ENCODE measurements at places on chromosomes 5 and 9. TPM values are rescaled to one million over a fixed set of nuclear protein-coding genes. Genes with fewer than 3 reads are reported as not detected.
A peak's percentile ranks its signal among the peaks of the same experiment; 100 is the strongest.

GRCh38 chr9:132949709-132950108 lies 5.3 kb upstream of the TSC1 start:
- H3K27me3 ChIP-seq, result no peaks in the 10 kb centered on the region
- no peak overlapping the region for H3K4me3 ChIP-seq
- H3K4me1 ChIP-seq, result peaks cover 14% of the 10 kb centered on the region
- H3K27ac ChIP-seq, result no peak overlapping the region
- H3K36me3 ChIP-seq, result no peaks in the 10 kb centered on the region

DNA sequence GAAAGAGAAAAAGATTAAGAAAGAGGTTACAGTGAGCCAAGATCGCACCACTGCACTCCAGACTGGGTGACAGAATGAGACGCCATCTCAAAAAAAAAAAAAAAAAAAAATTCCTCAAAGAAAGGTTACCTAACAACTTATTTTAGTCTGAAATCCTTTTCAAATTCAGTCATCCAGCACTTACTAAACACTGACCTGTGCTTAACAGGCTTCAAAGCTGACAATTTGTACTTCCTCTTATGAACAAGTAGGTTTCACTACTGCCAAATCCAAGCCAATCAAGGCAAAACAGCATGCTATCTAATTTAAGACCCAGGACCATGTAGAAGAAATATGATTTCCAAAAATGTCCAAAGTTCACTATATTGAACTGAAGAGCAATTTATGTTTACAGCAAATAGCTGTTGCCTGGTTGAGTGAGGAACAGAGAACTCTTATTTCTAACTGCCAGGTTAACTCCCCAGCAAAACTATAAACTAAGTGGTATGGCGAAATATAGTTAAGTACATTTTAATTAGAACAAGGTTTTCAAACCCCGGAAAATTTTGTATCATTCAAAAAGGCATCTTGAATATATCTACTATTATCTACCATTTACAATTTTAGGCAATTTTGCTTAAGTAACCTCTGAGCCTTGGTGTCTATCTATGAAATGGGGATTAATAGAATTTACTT lies 13.4 kb downstream of the PWWP2A start:
- no peaks in the 10 kb centered on the region for H3K36me3 ChIP-seq
- no peak overlapping the region for H3K4me3 ChIP-seq
- H3K27ac ChIP-seq, result no peak overlapping the region
- DNase-seq, result no peak
- no peaks in the 10 kb centered on the region for H3K4me1 ChIP-seq

DNA sequence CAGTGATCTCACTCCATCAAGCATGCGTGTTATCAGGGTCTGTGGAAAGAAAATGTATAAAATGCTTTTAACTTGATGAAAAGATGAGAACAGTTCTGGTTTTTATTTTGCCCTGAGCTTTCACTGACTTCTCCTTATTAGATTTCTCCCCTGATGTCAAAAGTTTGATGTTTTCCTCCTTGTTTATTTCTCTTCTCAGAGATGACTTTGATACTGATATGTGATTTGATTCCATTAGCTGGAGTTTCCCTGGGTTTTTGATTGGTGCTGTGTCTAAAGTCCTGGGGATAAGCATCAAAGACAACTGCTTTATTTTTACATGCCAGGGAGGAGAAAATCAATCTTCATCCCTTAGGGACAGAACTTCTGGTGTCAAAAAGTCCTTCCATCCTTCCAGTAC lies 510.0 kb downstream of the KCTD16 start:
- H3K36me3 ChIP-seq, result no peaks in the 10 kb centered on the region
- H3K27ac ChIP-seq, result no peak overlapping the region
- no peak for DNase-seq
- H3K4me3 ChIP-seq, result no peak overlapping the region
- no peaks in the 10 kb centered on the region for H3K27me3 ChIP-seq

The LURAP1L gene
- total RNA-seq, result 4.1 TPM

The RABGAP1 gene
- total RNA-seq, result 95.8 TPM

- DNase-seq, result no peak
- 0 out of 2 replicates have a peak, but pooled peaks cover 6% of the 10 kb centered on the region for H3K36me3 ChIP-seq
- no peaks in the 10 kb centered on the region for H3K27me3 ChIP-seq
Measured at GRCh38 chr5:127960270-127960691, 123.3 kb upstream of the SLC12A2 start.

The ELL2 gene
- total RNA-seq, result 25.5 TPM

DNA sequence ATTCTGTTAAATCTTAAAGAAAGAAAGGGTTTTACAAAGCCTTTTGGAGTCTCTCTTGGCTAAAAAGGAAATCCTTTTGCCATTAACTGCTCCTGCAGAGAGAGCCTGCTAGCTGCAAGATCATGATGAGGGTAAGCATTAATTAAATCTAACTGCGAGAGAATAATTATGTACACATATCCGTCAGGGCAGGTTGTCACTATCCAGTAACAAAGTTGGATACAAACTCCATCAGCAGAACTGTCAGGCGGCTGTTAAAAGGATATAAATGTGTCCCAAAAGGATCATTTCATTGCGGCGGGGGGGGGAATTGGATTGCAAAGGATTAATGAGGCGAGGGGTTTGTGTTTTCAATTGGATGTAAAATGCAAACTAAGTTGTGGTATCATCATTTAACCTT lies 289.3 kb downstream of the ASTN2 start:
- H3K4me3 ChIP-seq, result no peak overlapping the region
- H3K27me3 ChIP-seq, result no peaks in the 10 kb centered on the region
- no peak overlapping the region for H3K27ac ChIP-seq
- no peak for DNase-seq
- no peaks in the 10 kb centered on the region for H3K4me1 ChIP-seq

DNA sequence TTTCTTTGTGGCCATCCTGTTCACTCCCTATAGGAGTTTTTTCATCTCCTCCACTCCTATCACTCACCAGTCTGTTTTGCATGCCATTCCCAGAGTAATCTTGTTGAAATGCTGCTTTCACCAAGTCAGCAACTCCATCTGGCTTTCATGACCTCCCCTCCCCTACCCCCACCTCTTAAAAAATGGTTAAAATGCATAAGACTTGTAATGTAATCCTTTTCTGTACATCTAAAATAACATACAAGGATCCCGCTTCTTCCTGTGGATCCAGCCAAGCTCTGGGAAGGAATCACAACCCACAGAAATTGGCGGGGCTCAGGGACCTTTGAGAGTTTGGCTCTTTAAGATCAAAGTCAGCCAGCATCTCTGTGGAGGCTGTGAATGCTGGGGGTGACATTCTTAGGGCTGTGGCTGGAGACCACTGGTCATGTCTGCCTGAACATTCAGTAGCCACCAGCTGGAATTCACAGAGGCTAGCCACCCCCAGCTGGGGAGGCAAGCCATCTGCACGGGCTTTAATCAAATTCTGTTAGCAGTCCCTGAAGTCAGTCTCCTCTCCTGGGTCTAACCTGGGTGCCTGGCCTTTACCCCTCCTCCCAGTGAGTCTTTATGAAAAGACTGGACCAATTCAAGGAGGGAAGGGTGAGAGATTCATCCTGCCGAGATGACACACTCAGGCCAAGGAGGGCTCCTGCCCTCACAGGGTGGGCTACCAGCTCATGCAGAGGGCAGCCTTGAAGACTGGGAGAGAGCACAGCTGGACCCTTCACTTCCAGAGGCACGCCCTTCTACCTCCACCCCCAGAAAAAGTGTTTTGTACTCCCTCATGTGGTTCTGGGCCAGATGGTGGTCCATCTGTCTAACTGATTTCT lies 132.9 kb downstream of the LIFR start:
- H3K36me3 ChIP-seq, result no peaks in the 10 kb centered on the region
- no peaks in the 10 kb centered on the region for H3K4me1 ChIP-seq
- no peak for DNase-seq
- no peak overlapping the region for H3K27ac ChIP-seq
- H3K4me3 ChIP-seq, result no peak overlapping the region

GRCh38 chr5:2326601-2327000 lies 424.9 kb downstream of the IRX2 start:
- H3K4me3 ChIP-seq, result no peak overlapping the region
- no peaks in the 10 kb centered on the region for H3K4me1 ChIP-seq
- no peak overlapping the region for H3K27ac ChIP-seq
- peaks cover 84% of the 10 kb centered on the region for H3K27me3 ChIP-seq

GRCh38 chr5:27571681-27572080 lies 533.3 kb upstream of the CDH9 start:
- H3K27ac ChIP-seq, result no peak overlapping the region
- H3K4me3 ChIP-seq, result no peak overlapping the region
- H3K4me1 ChIP-seq, result no peaks in the 10 kb centered on the region
- no peaks in the 10 kb centered on the region for H3K27me3 ChIP-seq

The CFAP90 gene
- not detected for total RNA-seq

- H3K27ac ChIP-seq, result no peak overlapping the region
- no peak for DNase-seq
- H3K27me3 ChIP-seq, result no peaks in the 10 kb centered on the region
- no peak overlapping the region for H3K4me3 ChIP-seq
- 0 out of 2 replicates have a peak, but pooled peaks cover 3% of the 10 kb centered on the region for H3K36me3 ChIP-seq
- H3K4me1 ChIP-seq, result peaks cover 6% of the 10 kb centered on the region
Measured at GRCh38 chr5:95925378-95925744, 36.3 kb downstream of the ELL2 start.

GRCh38 chr5:142322747-142323479 lies 1.9 kb downstream of the SPRY4 start:
- H3K4me1 ChIP-seq, result peaks cover 61% of the 10 kb centered on the region
- peak; percentile 41 for DNase-seq
- H3K27ac ChIP-seq, result peak overlapping the region; percentile 67
- peaks cover 20% of the 10 kb centered on the region for H3K36me3 ChIP-seq
- peak overlapping the region; percentile 82 for H3K4me3 ChIP-seq

The KIF4B gene
- 0.13 TPM for total RNA-seq

The MOB3B gene
- total RNA-seq, result 4.4 TPM

- no peaks in the 10 kb centered on the region for H3K36me3 ChIP-seq
- H3K4me3 ChIP-seq, result no peak overlapping the region
- H3K27me3 ChIP-seq, result no peaks in the 10 kb centered on the region
- no peak for DNase-seq
Measured at GRCh38 chr5:97118261-97119006, 24.0 kb downstream of the LIX1 start.

DNA sequence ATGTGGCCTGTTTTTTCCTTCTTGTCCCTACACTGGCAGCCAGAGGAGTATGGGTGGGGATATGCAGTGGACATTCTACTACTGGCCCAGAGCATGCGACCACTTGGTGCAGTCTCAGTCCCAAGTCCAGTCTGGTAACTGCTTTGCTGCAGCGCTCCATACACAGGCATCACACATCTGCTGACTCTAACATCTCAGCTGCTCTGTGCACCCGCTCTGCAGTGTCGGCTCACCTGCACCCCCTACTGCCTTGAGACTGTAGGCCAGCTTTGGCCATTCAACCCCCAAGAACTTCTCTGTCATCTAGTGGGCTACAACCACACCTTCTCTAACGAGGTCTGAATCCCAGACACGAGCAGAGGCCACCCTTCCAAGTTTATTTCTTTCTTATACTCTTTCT lies 46.4 kb upstream of the SLCO6A1 start:
- no peak overlapping the region for H3K4me3 ChIP-seq
- H3K27me3 ChIP-seq, result no peaks in the 10 kb centered on the region
- no peak overlapping the region for H3K27ac ChIP-seq
- no peaks in the 10 kb centered on the region for H3K36me3 ChIP-seq
- DNase-seq, result no peak

GRCh38 chr5:61298580-61298979 lies 33.5 kb upstream of the ZSWIM6 start:
- H3K36me3 ChIP-seq, result no peaks in the 10 kb centered on the region
- DNase-seq, result no peak
- H3K27me3 ChIP-seq, result no peaks in the 10 kb centered on the region
- peaks cover 54% of the 10 kb centered on the region for H3K4me1 ChIP-seq

The WNT8A gene
- not detected for total RNA-seq

GRCh38 chr9:106962615-106963363 lies 99.8 kb downstream of the ZNF462 start:
- H3K4me1 ChIP-seq, result peaks cover 11% of the 10 kb centered on the region
- no peaks in the 10 kb centered on the region for H3K36me3 ChIP-seq
- no peak overlapping the region for H3K27ac ChIP-seq
- H3K4me3 ChIP-seq, result no peak overlapping the region
- DNase-seq, result no peak
- no peaks in the 10 kb centered on the region for H3K27me3 ChIP-seq

DNA sequence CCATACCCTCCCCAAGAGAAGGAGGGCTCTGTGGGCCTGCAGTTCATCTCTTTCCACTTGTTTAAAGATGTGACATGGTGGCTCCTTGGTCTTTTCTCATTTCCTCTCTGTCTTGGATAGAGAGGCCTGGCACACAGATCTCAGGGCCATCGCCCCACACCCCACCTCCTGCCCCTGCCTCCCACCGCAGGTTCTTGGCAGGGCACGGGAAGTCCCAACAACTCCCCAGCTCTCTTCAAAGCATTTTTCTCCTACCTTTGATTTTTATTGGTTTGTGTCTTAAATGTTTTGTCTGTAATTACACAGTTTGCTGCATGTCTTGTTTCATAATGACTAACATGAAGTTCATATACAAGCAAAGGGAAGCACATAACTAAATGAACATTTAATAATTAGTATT lies 178.5 kb upstream of the MSX2 start:
- no peak overlapping the region for H3K4me3 ChIP-seq
- H3K27ac ChIP-seq, result no peak overlapping the region
- no peak for DNase-seq
- no peaks in the 10 kb centered on the region for H3K36me3 ChIP-seq
- peaks cover 92% of the 10 kb centered on the region for H3K27me3 ChIP-seq

DNA sequence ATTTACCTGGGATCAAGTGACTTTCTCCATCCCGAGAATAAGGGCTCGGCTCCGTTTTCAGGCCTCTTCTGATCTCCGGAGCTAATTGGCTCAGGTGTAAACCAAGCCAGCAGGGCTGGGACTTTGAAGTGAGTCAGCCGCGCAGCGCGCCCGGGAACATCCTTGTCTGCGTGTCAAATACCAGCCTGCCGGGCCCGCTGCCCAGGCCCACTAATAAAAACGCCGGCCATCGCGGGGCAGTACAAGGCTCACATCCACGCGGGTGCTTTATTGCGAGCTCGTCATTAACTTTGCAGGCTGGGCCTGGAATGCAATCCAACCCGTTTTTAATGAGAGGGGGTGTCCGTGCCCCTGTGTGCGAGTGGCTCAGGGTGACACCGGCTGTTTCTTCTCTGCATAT lies 416.8 kb downstream of the IRX2 start:
- no peak overlapping the region for H3K27ac ChIP-seq
- no peak overlapping the region for H3K4me3 ChIP-seq
- no peaks in the 10 kb centered on the region for H3K4me1 ChIP-seq
- DNase-seq, result no peak
- peaks cover 99% of the 10 kb centered on the region for H3K27me3 ChIP-seq

The FREM1 gene
- total RNA-seq, result 0.17 TPM

GRCh38 chr5:155833287-155833686 lies 493.7 kb upstream of the SGCD start:
- H3K36me3 ChIP-seq, result no peaks in the 10 kb centered on the region
- no peak overlapping the region for H3K4me3 ChIP-seq
- DNase-seq, result no peak
- H3K27ac ChIP-seq, result no peak overlapping the region
- no peaks in the 10 kb centered on the region for H3K27me3 ChIP-seq

The CA9 gene
- 2.5 TPM for total RNA-seq

The IL13 gene
- total RNA-seq, result not detected

GRCh38 chr5:2511706-2512105 lies 239.8 kb downstream of the IRX2 start:
- no peaks in the 10 kb centered on the region for H3K4me1 ChIP-seq
- H3K4me3 ChIP-seq, result no peak overlapping the region
- peaks cover 98% of the 10 kb centered on the region for H3K27me3 ChIP-seq
- no peaks in the 10 kb centered on the region for H3K36me3 ChIP-seq
- no peak for DNase-seq
